ENCODE measurements at places on chromosomes 7 and 10.

DNA sequence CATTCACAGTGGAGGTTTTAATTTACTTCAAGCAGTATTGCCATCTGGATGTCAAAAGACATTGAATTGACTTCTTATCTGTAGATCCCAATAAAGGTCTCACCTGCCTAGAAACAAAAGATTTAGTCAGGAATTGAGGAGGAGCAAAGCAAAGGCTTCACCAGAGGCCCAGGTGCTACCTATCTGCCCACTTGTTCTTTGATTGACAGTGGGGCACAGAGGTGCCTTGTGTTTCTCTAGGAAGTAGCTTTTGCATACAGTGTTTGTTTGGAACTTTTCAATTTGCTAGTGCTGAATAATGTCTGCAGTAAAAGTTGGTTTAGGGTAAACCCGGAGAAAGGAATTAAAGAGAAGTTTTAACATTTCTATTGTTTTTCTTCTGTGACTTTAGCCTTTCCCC, 40.4 kb downstream of the AUTS2 start:
- H3K27ac ChIP-seq: no peak overlapping the region
- no peaks in the 10 kb centered on the region for H3K36me3 ChIP-seq
- no peak overlapping the region for H3K4me3 ChIP-seq
- no peaks in the 10 kb centered on the region for H3K27me3 ChIP-seq

GRCh38 chr10:101940916-101941315, 97.3 kb upstream of the KCNIP2 start:
- H3K4me3 ChIP-seq: no peak overlapping the region
- no peaks in the 10 kb centered on the region for H3K4me1 ChIP-seq
- no peak overlapping the region for H3K27ac ChIP-seq
- H3K36me3 ChIP-seq: peaks cover 20% of the 10 kb centered on the region
- no peaks in the 10 kb centered on the region for H3K27me3 ChIP-seq
- no peak for DNase-seq

DNA sequence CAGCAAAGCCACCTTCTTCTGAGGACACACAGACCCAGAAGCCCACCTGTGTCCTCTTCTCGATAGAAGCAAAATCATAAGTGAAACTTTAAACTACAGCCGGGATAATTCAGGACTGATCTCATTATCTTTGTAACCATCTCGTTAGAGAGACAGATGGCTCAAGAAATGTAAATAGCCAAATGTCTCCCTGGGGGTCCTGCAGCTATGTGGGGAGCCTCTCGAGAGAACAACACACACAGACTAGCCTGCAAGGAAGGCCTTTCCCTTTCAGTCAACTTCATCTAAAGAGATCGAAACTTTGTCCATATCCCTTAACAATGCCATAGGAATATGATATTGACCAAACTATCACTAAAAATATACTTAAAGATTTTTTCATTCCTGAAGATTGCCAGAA, 93.5 kb downstream of the VWC2 start:
- no peaks in the 10 kb centered on the region for H3K27me3 ChIP-seq
- H3K4me3 ChIP-seq: no peak overlapping the region
- DNase-seq: no peak
- no peaks in the 10 kb centered on the region for H3K4me1 ChIP-seq
- H3K36me3 ChIP-seq: no peaks in the 10 kb centered on the region

GRCh38 chr10:88493691-88494483, 89.2 kb downstream of the RNLS start:
- H3K4me1 ChIP-seq: peaks cover 27% of the 10 kb centered on the region
- H3K27ac ChIP-seq: no peak overlapping the region
- DNase-seq: no peak
- no peak overlapping the region for H3K4me3 ChIP-seq
- H3K36me3 ChIP-seq: no peaks in the 10 kb centered on the region

DNA sequence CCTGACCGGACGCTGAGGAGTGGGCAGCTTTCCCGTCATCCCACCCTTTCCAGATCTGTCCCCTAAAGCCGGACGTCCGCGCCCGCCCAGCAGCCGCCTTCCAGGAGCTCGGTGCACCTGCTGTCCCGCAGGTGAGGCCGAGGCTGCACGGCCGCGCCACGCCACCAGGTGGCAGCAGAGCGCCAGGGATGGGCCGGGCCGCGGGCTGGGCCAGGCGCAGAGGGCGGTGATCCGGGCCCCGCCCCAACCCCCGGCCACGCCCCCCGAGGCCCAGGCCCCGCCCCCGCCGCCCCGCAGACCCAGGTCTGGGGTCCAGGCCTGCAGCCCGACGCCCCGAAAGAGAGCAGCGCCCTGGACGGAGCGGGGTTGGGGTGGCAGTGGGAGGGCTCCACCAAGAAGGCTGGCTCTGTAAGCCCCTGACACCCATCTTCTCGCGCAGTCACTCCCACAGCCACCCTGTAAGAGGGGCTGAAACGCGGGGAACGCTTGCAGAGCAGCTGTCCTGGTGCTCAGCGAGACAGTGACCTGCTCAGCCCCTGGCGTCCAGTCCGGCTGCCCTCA, 32.2 kb downstream of the FOXL3 start:
- DNase-seq: peak; percentile 84
- no peaks in the 10 kb centered on the region for H3K4me1 ChIP-seq
- H3K4me3 ChIP-seq: no peak overlapping the region

- peak; percentile 50 for DNase-seq
- H3K27ac ChIP-seq: no peak overlapping the region
- no peaks in the 10 kb centered on the region for H3K36me3 ChIP-seq
- H3K27me3 ChIP-seq: peaks cover 11% of the 10 kb centered on the region
- H3K4me1 ChIP-seq: peaks cover 3% of the 10 kb centered on the region
- no peak overlapping the region for H3K4me3 ChIP-seq
Measured at GRCh38 chr10:80260295-80261243, 28.9 kb downstream of the MAT1A start.

- no peak overlapping the region for H3K4me3 ChIP-seq
- H3K27ac ChIP-seq: no peak overlapping the region
- DNase-seq: no peak
- H3K4me1 ChIP-seq: no peaks in the 10 kb centered on the region
- H3K36me3 ChIP-seq: no peaks in the 10 kb centered on the region
- no peaks in the 10 kb centered on the region for H3K27me3 ChIP-seq
Measured at GRCh38 chr7:46848311-46848710, 733.6 kb downstream of the TNS3 start.

DNA sequence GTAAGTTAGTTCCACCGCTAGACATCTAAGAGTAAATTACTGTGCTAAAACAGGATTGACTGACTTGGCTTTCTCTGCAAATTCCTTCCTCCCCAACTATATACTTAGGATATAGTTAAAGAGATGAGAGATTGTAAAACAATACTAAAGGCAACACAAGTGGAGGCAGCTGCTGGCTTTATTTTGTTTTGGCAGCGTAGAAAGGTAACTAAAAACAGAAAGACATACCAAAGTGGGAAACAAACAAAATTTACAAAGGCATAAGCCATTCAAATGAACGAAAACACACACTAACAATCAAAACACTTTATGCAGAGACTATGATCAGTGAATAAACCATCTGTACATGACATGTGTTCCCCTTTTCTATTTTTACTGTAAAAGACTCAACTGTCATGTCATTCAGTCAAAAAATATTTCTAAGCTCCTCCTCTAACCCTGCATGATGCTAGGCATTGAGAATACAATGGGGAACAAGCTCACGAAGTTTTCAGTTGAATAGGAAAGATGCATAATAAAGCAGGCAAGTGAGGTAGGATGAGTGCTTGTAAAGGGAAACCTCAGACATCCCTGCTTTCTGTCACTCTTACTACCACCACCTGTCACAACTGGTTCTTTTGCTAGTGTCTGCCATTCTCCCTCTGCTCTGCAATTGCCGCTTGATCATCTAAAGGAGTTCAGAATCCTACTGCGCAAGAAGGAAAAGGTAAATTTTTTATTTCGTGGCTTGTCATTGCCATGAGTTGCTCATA, 64.2 kb upstream of the COL1A2 start:
- H3K4me3 ChIP-seq: no peak overlapping the region
- no peaks in the 10 kb centered on the region for H3K36me3 ChIP-seq
- no peaks in the 10 kb centered on the region for H3K27me3 ChIP-seq
- H3K4me1 ChIP-seq: no peaks in the 10 kb centered on the region
- no peak for DNase-seq
- H3K27ac ChIP-seq: no peak overlapping the region

DNA sequence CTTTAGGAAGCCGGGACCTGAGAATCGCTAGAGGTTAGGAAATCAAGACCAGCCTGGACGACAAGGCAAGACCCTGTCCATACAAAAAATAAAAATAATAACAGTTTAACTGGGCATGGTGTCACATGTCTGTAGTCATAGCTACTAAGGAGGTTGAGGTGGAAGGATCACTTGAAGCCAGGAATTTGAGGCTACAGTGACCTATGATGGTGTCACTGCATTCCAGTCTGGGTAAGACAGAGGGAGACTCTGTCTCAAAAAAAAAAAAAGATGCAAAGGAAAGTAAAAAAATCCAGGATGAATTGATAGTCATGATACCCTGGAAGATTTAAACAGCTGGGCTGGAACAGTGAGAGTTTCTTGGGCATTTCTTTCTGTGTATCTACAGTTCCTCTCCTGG, 463.2 kb downstream of the GALNT17 start:
- no peaks in the 10 kb centered on the region for H3K36me3 ChIP-seq
- no peak overlapping the region for H3K4me3 ChIP-seq
- no peak for DNase-seq
- H3K27ac ChIP-seq: no peak overlapping the region
- no peaks in the 10 kb centered on the region for H3K4me1 ChIP-seq

DNA sequence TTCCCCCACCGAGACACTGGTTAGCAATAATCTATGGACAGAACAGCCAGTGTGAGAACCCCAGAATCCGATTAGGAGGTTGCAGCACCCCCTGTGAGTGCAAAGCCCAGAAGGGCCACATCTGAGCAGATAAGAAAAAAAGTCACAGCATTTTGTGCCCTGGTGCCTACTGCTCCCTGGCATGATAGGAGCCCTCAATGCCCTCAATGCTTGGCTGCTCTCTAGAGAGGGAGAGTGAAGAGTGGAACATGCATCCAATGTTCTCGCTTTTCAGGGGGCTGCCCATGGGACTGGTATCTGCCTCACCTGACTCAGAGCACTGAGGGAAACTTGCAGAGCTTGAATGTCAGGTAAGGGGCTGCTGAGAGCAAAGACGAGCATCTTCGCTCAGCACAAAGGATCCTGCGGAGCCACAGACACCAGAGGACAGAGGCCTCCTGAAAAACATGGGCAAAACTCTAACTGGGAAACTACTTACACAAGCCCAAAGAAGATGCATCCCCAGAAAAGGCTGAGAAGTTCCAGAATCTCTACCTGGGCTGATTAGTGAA, 98.0 kb upstream of the FAM20C start:
- peaks cover 6% of the 10 kb centered on the region for H3K4me1 ChIP-seq
- H3K27me3 ChIP-seq: peaks cover 8% of the 10 kb centered on the region
- no peak overlapping the region for H3K27ac ChIP-seq
- H3K4me3 ChIP-seq: no peak overlapping the region
- DNase-seq: no peak

Measured in activated CD8-positive, alpha-beta T cell treated with anti-CD3 and anti-CD28 coated beads, Interleukin-2, amount 10 ng/mL, durations not matched to agents 7 days and 5 days (primary cell).